CD4-positive, alpha-beta T cell treated with Interleukin-12 subunit alpha and Interleukin-12 subunit beta, for 1 hour (primary cell): ENCODE measurements at places on chromosomes 3 and 15.

DNA sequence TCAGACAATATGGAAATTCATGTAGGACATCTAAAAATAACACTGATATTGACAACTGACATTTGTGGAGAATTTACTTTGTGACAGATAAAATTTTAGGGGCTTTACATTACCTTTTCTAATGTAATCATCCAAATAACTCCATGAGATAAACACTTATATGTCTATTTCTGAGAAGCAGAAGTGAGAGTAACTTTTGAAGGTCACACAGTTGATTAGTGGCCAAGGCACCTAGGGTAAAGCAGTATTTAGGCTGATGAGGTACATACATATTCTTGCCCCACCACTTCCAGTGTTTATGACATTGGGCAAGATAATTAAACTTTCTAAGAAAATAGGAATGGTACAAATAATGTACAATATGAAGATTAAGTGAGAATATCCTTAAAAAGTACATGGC, 248.4 kb downstream of the CPNE4 start:
- DNase-seq = no peak

DNA sequence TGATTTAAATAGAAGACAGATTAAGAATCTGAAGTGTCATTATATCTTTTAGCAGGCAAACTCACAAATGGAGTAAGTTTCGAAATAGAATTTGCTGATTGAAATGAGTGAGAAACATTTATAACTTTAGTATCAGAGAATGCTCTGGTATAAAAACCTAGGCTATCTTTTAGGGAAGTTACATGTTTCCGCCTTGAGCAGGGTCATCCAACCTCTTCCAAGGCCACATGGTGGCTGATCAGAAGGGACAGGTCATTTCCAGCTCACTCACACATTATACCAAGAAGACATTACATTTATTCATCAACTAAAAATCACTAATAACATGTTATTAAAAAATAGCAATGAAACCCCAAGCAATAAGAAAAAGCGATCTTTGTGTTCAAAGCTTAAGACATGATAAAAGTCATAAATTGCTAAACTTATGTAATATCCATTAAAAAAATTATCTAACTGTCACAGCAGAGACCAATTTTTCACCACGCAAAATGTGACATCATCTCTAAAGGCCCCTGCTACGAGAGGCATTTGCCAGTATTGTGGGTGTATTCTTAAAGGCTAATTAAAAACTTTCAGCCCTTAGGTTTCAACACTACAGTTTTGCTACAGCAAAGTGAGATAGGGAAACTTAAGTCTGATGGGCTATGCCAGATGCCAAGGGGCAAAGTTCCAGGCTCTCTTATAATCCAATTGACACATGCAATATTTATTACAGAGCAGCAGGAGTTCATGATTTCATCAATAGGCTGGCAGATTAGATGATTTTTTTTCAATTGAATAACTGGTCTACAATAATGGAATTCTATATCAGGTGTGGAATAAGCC, 240.4 kb upstream of the TBL1XR1 start:
- DNase-seq = no peak

- no peak for DNase-seq
These were observed 35.8 kb downstream of the MYO9A start for GRCh38 chr15:72082176-72082575.

- no peak for DNase-seq
These were observed 28.1 kb downstream of the HLTF start for GRCh38 chr3:149058198-149058597.

GRCh38 chr15:47304656-47305055, 412.6 kb upstream of the SEMA6D start:
- DNase-seq = no peak

DNA sequence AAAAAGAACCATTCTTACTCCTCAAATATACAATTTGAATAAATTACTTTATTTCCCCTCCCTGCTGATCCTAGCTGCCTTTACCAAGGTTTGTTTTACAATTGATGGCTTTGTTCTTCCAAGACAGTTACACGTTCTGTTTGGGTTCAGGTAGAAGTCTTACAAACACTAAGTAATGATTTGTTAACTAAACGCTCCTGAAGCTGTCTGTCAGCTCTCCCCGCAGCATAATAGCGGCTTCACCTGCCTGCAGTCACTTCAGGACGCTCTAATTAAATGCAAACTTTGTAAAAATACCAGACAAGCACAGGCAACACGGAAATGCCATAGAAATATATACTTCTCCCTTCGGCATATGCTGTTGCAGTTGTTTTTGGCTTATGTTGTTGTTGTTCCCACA, 176.4 kb upstream of the MDFIC2 start:
- DNase-seq = no peak

DNA sequence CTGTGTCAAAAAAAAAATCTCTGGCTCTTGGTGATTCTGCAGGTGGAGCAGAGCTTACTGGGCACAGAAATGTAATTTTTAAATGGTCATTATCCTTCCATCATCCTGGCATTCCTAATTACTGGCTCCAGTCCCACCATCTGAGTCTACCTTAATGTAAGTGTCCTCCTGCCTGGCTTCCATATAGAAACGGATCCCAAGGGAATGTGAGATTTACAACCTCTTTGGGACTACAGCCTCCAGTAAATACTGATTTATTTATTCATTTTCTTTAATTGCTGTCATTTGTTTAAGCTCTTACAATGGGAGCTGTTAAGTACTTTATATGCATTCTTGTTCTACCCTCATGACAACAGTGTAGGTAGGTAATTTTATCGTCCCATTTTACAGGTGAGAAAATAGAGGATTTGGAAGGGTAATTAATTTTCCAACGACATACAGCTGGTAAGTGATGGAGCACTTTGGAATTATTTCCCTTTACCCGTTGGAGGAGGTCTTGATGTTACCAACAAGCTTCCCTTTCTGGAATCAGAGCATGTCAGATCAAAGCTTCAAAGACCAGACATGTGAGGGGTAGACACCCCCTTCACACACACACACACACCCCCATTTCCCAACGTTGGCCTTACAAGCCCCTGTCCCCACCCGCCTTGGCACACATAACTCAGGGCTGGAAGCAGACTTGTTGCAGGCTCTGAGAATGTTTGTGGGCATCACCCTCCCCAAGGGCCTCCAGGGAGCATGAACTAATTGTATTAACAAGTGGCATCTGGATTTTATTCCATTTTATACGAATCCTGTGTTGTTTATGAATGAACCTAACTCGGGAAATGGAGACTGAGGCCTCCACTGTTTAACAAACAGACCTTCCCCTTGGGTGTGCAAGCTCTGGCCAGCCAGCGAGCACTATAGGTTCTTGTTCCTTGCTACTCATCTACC, 116.9 kb downstream of the ALDH1A2 start:
- no peak for DNase-seq

DNA sequence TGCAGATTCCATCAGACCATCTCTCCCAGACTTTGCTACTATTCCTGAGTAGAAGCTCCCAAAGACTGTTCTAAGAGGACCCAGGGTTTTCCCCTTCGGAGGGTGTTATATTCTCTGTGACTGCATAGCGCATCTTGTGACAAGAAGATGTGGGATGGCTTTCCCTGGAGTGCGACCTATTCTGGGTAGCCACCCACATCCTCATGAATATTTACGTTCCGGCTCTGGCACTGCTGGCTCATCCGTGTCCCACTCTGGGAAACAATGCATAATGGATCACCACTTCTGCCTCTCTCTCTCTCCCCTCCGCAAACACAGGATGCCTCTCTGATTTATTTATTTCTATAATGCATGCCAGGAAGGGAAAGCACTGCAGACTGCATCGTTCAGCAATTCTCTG, 166.1 kb downstream of the PYDC2 start:
- DNase-seq = no peak

GRCh38 chr3:108345492-108346205, 49.3 kb downstream of the HHLA2 start:
- no peak for DNase-seq

DNA sequence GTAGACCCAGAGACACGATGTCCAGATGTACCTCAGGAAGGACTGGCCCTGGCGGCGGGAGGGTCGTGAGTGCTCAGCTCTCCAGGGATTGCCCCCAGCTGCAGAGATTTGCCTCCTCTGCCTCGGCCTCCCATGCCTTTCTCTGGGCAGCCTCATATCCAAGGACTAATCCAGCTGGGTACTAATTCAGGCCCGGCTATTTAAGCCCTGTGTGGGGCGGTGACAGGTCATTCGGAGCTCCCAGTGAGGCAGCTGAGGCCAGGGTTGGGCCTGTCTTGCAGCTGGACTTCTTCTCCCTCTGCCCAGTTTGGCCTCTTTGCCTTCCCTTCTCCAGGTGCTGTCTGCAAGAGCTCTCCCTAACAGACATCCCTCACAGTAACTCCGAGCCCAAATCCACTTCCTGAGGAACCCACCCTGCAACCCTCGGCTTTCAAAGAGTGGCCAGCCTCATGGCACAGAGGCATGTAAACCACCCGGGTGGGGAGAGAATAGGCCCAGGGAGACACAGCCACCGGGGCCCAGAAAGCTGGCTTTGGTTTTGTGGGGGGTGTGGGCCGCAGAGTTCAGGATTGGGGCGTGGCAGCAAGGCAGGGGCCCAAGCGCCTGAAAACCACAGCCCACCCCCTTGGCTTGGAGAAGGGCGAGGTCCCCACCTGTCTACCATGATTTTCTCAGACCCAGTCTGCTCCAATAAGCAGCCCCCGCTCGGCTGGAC, 85.8 kb downstream of the PPCDC start:
- DNase-seq = no peak

DNA sequence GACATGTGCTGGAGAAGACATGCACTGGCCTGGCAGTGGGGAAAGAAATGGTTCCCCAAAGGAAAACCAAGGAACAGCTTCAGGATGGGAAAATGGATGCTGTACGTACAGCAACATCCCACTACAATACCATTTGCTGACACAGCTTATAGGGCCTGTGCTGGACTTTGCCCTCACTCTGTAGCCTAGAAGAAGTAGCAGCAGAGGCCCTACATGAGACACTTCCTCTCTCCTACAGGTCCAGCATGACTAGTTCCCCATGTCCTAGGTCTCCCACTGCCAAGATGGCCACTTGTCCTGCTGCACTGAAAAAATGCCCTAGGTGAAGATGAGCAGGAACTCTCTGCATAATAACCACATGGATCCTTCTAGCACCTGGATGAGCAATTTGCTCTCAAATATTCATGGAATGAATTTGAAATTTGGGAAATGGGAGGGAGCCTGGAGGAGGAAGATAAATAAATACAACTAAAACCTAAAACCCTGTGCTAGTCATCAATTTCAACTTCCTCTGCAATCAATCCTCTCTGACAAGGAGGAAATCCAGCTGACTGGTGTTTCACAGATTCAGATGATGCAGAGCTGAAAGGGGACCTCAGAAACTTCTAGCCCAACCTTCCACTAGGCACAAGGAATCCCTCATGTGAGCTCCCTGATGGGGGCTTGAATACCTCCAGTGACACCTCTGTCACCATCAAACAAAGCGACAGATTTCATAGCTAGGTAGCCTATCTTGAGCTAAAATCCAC, 514.3 kb upstream of the PPP2R3A start:
- no peak for DNase-seq

GRCh38 chr3:29370476-29371420, 89.9 kb downstream of the RBMS3 start:
- DNase-seq = no peak
